Daoy (cell line): ENCODE measurements at places on chromosomes 1 and 21. TPM values are rescaled to one million over a fixed set of nuclear protein-coding genes. Genes with fewer than 3 reads are reported as not detected.
A peak's percentile ranks its signal among the peaks of the same experiment; 100 is the strongest.

DNA sequence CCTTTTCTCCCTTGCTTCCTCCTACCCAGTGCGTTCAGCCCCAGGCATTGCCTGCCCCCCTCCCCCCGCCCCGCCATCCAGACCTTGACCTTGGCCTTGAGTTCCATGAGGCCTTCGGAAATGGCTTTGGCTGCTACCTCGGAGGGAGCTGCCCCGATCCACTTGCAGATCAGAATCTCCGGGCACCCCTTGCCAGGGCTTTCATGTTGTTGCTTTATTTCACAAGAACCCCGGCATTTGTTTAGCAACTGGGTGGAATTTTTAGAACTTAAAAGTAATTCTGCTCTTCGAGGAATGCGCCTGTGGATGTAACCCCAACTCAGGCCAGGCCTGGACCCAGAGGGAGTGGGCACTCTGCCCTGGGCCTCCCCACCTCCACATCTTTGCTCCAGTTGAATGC lies 154.1 kb upstream of the TMEM51 start:
- DNase-seq, result no peak

- no peak for DNase-seq
Observed at GRCh38 chr1:30842697-30843354, 65.7 kb downstream of the SDC3 start.

- peak; percentile 75 for DNase-seq
Observed at GRCh38 chr21:42366292-42367010, at the start of gene TFF1. Gene TFF1 (minus strand): TSS chr21:42366535. CDS start chr21:42366495, 40 bp downstream.

GRCh38 chr1:9900142-9901043 lies 9.7 kb downstream of the CTNNBIP1 start:
- no peak for DNase-seq

- DNase-seq, result no peak
Observed at GRCh38 chr1:24779689-24780464, 34.6 kb downstream of the CLIC4 start.

DNA sequence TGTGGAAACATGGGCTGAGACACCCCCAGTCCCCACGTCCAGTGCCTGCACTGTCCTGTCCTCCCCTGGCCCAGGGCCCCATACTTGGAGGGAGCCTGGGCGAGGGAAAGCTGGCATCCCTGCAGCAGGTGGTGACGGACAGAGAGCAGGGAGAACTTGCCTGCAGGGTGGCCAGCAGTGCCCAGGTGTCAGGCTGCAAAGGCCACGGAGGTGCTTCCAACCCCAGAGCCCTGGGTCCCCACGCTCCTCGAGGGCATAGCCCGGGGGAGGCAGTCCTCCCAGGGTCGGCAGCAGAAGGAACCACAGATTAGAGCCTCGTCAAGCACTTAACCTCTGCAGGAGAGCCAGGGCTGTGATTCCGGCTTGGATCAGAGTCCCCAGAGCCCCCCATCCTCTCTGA lies 77.5 kb downstream of the ARHGEF16 start:
- DNase-seq, result no peak

DNA sequence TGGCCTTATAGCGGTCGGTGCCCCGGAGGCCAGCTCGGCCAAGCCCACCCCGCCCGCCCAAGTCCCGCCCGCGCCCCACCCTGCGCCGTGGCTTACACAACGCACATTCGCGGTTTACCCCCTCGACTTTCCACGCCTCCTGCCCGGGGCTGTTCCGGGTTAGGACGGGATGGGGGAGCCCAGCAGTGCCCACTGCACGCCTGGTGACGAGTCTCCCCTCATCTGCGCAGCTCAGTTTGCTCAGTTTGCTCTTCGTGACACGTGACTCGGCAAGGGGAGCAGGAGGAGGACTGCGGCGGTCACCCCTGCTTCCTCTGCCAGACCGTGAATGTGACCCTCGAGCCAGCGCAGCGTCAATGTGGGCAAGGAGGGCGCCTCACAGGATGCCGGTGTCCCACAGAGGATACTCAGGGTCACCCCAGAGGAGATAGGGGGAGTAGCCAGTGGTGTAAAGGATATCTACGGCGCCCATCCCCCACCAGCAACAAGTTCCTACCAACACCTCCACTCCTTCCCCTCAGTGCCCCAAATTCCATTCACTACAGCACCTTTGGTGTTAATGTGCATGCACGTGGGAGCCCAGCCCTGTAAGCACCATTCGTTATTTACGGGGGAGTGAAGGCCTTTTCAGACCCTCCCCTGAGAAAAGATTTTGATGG lies 350 bp upstream of the S100A6 start:
- DNase-seq, result peak; percentile 96

DNA sequence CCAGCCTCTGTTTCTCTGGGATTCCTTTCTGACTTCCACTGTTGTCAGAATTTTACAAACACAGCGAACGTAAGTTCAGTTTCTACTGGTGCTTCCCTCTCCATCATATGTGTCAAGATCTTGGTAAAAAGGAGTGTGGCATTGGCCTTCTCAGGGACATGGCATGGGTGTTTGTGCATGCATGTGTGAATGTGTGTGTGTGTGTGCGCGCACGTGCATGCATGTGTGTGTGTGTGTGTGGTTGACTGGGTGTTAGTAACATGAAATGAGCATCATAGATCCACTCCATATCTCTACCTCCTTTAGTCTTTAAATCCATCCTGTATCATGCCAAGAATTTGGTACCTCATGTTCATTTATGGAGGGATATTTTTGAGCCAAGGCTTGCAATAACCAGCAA lies 411.3 kb downstream of the NPHP4 start:
- DNase-seq, result no peak

The C1orf87 gene
- total RNA-seq, result not detected in 2 replicates
